Right lung (tissue), 10 donors: ENCODE measurements at places on chromosomes 3 and 15.

- no peak for DNase-seq
Measured at GRCh38 chr3:17234382-17234781, 349.6 kb downstream of the PLCL2 start.

- DNase-seq, result no peak
Measured at GRCh38 chr3:123371859-123372685, 76.8 kb downstream of the ADCY5 start.

DNA sequence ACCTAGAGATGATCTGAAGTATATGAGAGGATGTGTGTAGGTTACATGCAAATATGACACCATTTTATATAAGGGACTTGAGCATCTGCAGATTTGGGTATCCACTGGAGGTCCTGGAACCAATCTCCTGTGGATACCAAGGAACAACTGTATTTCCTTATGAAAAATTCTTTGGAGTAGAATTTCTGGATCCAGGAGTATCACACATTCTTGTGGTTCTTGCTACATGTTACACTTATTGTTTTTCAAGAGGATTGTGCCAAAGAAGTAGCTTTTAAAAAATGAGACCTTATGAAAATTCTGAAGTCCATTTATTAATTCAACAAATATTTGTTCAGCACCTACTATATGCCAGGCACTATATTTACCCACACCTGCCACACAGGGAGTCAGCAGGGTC, 15.7 kb upstream of the TBC1D23 start:
- DNase-seq, result no peak

- DNase-seq, result no peak
Measured at GRCh38 chr3:126013751-126014156, 44.8 kb downstream of the ROPN1B start.

- no peak for DNase-seq
Measured at GRCh38 chr3:81439108-81439507, 322.3 kb downstream of the GBE1 start.

DNA sequence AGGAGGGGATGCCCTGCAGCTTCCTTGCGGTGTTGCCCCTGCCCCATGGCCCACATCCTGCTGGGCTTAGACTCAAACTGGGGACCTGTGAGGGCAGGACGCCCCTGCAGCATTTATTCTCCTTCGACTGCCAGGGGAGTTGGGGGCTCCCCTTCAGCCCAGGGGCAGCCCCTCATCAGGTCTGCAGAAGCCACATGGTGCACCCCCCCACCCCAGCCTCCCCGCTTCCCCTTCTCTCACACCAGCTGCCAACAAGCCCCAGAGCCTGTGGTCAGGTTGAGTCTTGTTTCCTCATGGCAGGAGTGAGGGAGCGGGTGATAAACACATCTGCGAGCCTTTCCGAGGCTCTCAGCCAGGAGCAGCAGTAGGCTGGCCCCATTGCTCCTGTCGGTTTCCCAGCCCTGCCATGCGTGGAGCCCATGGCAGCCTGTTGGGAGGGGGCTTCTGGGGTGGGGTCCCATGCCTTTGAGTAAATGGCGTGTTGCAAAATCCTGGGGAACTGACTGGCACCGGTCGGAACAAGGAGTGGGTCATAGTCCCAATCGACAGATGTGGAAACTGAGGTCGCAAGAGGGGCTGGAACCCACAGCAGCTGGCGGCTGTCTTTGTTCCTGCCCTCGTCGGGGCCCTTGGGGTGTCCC, 27.8 kb downstream of the WNT7A start:
- no peak for DNase-seq

DNA sequence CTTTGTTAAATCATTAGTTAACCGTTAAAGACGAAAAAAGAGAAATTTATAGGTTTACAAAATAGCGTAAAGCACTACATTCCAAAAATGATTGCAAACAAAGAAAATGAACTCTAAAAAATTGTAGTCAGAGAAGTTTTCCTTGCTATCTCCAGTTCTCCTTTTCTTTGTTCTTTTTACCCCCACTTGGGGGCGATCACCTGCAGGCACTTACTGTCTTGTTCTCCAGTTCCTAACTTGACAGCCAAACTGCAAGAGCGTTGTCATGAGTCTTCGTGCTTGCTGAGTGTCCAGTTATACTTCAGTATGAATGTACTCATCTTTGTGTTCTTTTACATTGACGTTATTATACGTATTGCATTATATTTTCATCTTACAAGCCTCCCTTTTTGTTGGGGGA, 54.5 kb downstream of the CHD2 start:
- DNase-seq, result no peak

DNA sequence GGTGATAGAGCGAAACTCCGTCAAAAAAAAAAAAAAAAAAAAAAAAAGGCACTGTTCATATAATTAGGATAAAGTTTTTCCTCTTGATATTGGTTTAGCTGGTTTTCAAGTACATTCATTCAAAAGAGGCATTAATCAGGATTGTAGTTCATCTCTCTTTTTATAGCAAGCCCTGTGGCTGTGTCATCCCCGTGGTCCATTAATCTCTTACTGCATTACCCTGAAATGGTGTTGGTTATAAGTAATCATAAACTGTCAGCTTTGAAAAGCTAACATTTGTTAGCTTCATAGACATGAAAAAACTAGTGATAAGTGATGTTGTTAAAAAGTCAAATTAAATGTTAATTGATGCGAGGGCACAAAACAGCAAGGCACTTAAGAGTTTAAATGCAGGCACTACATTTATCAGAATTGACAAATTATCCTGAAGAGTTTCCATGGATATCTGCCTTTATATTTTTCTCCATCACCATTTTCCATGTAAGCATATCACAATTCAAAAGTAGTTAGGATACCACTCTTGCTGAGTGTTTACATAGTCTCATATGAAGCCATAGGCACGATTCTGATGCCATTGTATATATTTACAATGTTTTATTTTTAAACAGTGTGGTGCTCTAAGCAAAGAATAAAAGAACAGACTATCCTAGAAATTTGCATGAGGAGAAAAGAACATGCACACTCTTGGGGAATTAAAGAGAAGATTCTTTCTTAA, 193.1 kb downstream of the OTOL1 start:
- no peak for DNase-seq

GRCh38 chr15:84979651-84980050, 2.0 kb upstream of the PDE8A start:
- no peak for DNase-seq

DNA sequence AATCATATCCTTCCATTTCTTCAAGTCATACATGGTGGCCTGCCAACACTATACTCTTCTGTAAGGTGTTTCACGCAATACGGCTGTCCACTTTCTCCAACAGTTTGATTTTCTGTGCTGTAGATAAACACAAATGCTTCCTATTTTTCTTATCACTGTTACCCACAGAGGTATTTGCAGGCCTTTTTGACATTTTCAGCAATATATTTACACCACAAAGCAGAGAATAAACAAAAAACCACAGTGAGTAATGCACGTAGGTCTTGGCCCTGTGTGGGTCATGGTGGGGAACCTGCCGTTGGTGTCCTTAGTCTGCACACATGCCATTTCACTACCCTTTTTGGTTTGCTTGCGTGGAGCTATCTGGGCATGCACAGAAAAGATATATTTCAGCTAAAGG, 59.5 kb downstream of the LRRC28 start:
- DNase-seq, result no peak

DNA sequence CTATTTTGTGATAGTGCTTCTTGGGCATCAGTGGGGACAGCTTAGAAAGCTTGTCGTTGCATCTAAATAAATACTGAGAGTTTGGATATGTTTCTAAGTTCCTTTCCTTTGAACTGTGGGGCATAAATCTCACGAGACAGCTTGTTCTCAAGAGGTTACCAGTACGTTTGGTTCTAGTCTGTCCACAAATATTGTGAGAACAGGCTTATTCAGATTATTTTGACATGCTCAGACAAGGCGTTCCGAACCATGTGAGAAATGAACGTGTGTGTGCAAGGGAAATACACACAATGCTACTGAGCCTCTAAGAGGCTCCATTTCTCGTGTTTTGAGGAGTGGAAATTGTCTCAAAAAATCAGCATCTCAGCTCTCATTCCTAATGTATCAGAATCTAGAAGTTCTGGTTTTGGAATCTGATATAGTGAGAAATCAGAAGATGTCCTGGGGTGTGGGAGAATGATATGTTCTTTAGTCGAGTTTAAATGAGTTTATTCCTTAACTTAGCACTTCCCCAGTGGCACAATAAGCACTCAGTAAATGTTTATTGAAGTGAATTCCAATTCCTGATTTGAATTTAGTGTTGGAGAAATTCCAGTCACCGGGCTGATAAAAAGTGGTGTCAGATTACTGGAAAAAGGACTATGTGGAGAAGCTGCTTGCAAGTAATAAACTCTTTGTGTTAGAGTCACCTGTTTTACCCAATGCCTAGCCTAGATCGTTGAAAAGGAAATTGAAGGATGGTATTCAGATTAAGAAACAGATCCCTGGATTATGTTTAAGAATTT, 481.5 kb downstream of the LPP start:
- no peak for DNase-seq

DNA sequence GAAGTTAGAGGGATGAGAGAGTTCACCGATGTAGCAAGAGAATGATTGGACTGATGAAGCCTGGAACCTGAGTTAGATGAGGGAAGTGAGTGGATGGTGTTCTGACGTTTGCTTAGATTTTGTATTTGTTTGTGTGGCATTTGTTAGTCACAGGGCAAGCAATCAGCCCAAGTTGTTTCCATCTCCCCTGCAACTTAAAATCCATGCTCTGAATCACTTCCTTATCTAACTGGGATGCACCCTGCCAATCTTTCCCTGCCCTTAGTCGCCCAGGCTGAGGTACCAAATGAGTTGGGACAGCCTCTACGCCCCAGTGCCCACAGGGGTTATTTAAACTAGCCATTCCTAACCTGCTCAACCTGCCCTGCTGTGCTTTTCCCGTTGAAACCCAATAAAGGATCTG, 12.6 kb downstream of the PAQR5 start:
- DNase-seq, result no peak

DNA sequence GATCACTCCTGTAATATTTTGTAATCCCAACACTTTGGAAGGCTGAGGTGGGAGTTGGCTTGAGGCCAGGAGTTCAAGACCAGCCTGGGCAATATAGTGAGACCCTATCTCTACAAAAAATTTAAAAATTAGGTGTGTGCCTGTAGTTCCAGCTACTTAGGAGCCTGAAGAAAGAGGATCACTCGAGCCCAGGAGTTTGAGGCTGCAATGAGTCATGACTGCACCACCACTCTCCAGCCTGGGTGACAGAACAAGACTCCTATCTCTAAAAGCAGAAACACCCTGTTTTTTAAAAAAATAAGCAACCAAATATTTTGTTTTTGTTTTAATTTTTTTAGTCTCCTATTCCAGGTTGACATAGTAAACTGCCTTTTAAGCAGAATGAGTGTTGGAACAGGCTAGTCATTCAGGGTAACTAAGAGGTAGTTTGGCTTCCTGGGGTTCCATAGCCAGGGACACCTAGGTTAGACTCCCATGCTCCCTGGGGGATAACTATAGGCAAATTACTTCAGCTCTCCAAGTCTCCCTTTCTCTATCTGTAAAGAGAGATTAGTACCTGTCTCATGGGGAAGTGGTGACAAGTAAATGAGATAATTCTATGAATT, 114.6 kb upstream of the C15orf61 start:
- DNase-seq, result no peak

DNA sequence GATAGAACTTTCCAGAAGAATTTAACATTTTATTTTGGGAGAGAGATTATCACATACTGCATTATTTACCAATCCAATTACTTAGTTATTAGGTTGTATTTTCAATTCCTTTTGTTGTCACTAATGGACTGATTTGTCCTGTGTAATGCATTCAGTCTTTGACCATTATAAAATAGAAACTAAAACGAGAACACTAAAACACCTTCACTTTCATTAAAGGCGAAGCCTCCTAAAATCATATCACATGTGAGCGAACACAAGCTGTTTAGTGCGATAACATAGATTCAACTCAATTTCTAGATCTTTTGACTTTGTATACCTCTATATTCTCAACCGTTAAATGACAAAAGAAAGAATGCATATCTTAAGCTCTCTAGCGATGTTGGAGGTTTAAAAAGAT, 253.4 kb downstream of the VGLL3 start:
- no peak for DNase-seq

DNA sequence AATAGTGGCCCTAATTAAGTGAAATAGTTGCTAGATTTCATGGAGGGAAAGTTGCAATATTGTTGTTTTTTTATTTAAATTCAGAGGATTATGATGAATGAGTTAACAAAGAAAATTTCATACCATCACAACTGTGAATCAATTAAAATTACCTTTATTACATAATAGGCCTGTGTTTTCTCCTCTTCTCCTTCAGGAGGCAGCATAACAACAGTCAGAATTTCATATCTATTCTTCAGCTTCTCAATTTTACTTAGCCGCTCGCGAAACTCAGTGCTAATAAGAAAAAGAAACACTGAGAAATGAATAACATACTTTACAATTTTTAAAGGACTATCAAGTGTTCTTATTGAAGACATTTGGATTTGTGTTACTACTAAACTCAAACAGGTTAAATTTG, 29.4 kb downstream of the TTC14 start:
- DNase-seq, result no peak

DNA sequence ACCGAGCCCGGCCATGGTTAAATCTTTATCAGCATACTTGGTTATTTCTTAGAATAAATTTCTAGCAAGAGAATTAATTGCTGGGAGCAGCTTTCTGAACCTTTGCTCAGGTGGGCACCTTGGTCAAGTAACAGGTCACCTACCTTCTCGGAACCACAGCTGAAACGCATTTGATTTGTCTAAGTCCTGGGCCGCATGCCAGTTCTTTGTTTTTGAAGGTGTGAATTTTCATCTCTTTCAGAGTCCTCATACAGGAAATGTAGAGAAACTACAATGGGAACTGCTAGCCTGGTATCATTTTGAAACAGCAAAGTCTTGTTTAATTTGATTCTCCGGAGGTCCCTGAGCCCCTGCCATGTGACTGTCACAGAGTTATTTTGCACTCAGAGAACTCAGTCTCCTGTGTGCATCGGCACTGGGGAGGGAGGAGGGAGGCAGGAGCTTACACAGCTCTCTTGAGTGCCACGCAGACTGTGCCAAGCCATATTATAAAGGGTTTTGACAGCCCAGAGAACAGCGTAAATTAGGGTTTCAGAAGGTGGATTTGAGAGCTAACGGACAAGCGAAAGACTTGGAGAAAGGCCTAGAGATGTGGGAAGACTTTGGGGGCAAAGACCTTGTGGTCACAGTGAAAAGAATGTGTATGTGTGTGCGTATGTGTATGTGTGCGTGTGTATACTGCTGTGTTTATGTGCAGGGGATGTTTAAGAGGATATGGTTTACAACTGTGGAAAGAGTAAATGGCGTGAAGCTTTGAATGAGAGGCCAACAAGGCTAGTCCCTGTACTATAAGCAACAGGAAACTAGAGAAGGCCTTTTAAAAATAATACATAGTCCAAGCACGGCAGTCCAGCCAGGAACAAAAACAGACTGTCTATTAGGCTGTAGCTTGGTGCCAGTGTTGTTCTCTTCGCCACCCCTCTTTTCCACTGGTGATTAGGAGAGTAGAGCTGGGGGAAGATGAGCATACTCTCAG, 61.8 kb upstream of the ATP13A3 start:
- no peak for DNase-seq

DNA sequence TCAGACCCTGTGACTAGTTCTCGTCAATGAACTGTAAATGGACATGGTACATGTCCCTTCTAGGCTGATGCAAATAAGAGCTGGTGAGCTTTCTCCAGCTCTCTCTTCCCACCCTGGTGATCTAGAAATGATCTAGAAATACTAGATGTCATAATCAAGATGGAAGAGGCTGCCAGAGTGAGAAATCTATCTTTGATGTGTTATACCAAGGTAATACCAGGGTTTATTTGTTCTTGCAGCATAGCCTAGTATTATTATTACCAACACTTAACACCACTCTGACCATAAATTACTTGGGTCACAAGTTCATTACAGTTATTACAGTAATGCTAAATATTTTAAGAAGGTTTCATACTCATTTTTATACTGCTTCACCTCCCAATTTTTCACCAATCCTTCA, 138.4 kb upstream of the LMCD1 start:
- DNase-seq, result no peak
